GM23248 (cell line): ENCODE measurements at places on chromosomes 2 and 18. TPM values are rescaled to one million over a fixed set of nuclear protein-coding genes. Genes with fewer than 3 reads are reported as not detected.

IL18R1 gene
- 1.5 and 1.6 TPM in 2 replicates for total RNA-seq

TRABD2A gene
- 5.0 and 5.7 TPM in 2 replicates for total RNA-seq

FABP1 gene
- total RNA-seq = not detected in 2 replicates

G6PC2 gene
- total RNA-seq = not detected in 2 replicates

CELF4 gene
- not detected in 2 replicates for total RNA-seq

DSG4 gene
- total RNA-seq = not detected in 2 replicates

CD28 gene
- total RNA-seq = 0.11 TPM in 1 of 2 replicates, not detected in the other

ZAP70 gene
- total RNA-seq = not detected in 2 replicates

CRYGB gene
- not detected in 2 replicates for total RNA-seq

GRCh38 chr2:37873749-37874330 lies 51.2 kb upstream of the RMDN2 start:
- DNase-seq = no peak

- DNase-seq = no peak
These were observed 437.1 kb downstream of the DCDC2C start for GRCh38 chr2:4140281-4140970.

DNA sequence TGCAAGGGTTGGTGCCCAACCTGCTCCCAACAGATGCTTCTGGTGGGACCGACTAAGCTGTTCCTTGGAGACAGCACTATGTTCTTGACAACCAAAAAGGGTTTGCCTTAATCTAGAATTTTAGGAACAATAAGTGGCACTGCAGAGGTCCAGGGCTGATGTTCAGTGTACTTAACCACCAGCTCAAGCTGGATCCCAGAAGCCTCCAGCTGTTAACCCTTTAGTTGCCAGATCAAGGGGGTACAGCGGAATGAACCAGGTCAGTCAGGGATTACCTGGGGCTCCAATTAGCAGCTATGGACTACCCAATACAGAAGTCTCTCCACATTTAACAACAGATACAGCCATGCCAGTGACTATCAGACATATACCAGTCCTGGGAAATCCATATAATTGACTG lies 3.5 kb downstream of the GPR75 start:
- no peak for DNase-seq

DNA sequence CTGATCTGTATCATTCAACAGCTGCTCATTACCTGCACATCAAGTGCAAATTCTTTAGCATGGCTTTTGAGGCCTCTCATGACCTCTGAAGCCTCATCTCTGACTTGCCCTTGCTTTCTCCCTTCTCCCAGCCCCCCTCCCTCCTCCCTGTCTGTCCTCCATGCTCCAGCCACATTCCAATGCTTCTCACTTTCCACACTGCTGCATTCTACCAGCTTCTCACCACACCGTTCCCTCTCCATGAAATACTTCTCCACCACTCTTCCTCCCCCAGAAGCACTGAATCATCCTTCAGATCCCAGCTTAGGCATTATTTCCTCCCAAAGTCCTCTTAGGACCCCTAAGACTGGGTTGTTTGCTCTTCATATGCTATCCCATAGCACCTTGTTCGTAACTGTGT lies 26.9 kb downstream of the GCG start:
- DNase-seq = peak; percentile 16

DNA sequence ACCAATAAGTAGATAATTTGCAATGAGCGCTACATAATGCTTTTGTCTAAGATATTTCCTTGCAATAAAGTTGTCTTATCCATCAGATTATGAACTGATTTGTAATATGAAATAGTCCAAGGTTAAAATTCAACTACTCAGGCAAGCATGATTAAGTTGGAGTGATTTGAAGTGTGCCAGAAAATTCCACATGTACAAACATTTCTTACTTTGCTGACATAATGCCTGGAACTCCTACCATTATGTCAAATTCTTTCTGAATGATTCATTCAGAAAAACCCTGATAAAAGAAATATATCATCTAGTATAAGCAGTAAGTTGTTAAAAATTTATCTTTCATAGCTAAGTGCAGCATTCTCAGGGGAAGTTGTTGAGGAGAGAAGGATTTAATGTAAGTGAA lies 87.3 kb downstream of the CBLN2 start:
- DNase-seq = no peak

- DNase-seq = no peak
These were observed 84.8 kb upstream of the CRIM1 start for GRCh38 chr2:36270758-36271157.

GRCh38 chr2:42009657-42010580 lies 37.9 kb upstream of the PKDCC start:
- DNase-seq = peak; percentile 42

GRCh38 chr2:195579776-195580555 lies 77.1 kb upstream of the SLC39A10 start:
- no peak for DNase-seq

DNA sequence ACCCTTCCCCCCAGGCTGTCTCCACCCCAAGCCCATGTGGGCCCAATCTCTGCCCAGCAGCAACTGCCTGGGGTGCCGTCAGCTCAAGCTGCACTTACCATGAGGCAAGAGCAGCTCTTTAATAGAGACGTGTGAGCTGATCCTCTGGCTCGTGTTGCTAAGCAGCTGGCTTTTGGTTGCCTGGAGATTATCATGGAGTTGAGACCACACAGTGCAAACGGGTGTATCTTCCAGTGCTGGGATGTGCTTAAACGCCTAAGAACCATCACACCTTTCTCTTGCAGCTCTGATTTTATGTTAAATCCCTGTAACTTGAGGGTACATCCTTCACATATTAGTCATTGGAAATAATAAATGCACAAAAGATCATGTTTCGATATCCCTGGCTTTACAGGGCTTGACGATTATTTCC lies 271.1 kb downstream of the PRKCE start:
- DNase-seq = no peak

- no peak for DNase-seq
These were observed 16.8 kb downstream of the AQP12A start for GRCh38 chr2:240708457-240708856.

GRCh38 chr18:4658804-4659203 lies 203.7 kb upstream of the DLGAP1 start:
- DNase-seq = no peak

- peak; percentile 81 for DNase-seq
These were observed 112.7 kb upstream of the REV1 start for GRCh38 chr2:99602476-99602875.

- DNase-seq = no peak
These were observed 234.3 kb upstream of the FBXO11 start for GRCh38 chr2:48140586-48140985.

GRCh38 chr2:174773215-174773614 lies 8.9 kb upstream of the CHRNA1 start:
- no peak for DNase-seq

GRCh38 chr18:39555496-39555895 lies 1989.9 kb upstream of the CELF4 start:
- DNase-seq = no peak

- peak; percentile 81 for DNase-seq
These were observed 155.2 kb downstream of the SH3BP4 start for GRCh38 chr2:235106874-235107639.

DNA sequence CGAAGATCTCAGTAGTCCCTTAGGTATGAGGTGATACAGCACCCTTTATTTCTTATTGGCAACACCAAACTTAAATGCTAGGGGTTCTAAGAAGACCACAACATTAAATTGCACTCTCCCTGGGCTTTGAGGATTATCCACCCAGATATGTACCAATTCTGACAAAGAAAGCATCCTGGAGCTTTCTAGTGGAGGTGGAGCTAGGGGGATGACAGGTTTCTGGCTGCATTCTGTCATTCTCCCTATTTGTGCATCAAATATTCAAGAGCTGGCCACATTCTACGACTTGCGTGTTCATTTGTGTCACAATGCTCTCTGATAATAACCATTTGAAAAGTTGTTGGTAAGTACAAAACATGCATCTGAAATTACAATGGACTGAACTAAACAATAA lies 111.1 kb downstream of the CDH2 start:
- peak; percentile 14 for DNase-seq

- DNase-seq = peak; percentile 72
These were observed 69.0 kb downstream of the CPO start for GRCh38 chr2:207008105-207008990.
